GM20000 (cell line): ENCODE measurements at places on chromosomes 11 and 22.

DNA sequence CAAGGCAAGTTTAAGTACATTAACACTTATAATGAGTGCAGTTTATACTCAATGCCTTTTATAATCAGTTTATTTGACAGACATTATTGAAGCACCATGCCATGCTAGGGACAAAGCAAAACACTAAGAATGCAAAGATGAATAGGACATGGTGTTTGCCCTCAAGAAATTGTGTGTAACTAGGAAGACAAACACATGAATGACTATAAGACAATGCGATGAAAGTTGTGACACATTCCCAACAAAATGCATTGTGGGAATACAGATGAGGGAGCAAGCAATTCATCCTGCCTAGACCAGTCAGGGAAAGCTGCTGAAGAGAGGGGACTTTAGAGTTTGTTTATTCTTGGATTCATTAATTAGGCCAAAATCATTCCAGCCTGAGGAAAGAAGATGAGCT is 133.8 kb upstream of the TRPC6 start:
- DNase-seq: no peak

- peak; percentile 85 for DNase-seq
These were observed 540 bp downstream of the PPARA start for GRCh38 chr22:46150655-46151477.

GRCh38 chr11:119616586-119617339 is 112.2 kb downstream of the NECTIN1 start:
- no peak for DNase-seq

GRCh38 chr11:116547571-116547970 is 225.2 kb downstream of the BUD13 start:
- no peak for DNase-seq

- no peak for DNase-seq
These were observed 85.7 kb downstream of the AMOTL1 start for GRCh38 chr11:94853836-94854235.

DNA sequence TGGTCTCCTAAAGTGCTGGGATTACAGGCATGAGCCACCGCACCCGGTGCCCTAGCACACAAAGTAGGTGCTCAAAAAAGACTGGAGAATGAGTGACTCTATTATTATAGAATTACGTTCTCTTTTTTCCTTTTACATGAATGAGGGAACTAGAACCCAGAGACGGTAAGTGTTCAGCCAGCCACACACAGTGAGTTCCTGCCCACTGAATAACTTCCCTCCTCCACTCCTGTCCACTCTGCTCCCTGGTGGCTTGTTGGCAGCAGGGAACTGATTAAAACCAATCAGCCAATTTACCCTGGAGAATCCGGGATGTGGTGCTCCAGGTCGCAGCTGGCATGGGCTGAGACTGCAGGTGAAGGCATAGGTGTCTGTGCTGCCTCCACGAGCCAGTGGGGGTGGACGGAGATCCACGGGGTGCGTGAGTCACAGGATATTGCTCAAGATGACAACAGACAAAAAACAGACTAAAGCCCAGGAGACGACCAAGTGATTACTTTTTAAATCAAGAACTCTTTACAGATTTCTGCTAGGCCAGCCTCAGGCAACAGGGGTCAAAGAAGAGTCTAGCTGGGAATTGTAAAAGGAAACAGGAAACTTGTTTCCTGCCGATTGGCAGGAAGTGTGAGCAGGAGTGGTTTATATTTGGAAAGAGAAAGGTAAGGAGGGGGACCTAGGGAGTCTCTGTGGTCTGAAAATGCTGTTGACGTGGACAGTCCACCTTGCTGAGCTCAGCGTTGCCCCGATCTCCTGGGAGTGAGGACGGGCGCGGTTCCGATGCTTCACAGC is 95.2 kb upstream of the TP53I11 start:
- DNase-seq: no peak

DNA sequence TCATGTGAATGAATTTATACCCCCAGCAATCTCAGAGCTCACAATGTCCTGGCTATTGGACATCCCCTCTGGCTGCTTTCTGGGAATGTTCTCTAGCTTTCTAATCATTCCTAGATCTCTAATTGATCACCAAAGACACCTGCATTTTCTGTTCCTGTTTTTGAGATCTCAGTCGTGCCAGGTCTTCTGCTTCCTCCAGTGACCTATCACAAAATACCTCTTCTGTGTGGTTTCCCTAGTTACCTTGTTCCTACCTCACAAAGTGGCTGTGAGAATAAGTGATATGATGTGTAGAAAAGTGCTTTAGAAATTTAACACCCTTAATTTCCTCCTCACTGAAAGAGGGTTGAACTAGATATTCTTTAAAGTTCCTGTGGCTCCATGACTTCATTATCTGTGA is 92.2 kb downstream of the LUZP2 start:
- DNase-seq: no peak

GRCh38 chr11:127042445-127042844 is 41.9 kb upstream of the KIRREL3 start:
- DNase-seq: no peak

GRCh38 chr11:68678031-68678441 is 6.3 kb upstream of the GAL start:
- DNase-seq: no peak

DNA sequence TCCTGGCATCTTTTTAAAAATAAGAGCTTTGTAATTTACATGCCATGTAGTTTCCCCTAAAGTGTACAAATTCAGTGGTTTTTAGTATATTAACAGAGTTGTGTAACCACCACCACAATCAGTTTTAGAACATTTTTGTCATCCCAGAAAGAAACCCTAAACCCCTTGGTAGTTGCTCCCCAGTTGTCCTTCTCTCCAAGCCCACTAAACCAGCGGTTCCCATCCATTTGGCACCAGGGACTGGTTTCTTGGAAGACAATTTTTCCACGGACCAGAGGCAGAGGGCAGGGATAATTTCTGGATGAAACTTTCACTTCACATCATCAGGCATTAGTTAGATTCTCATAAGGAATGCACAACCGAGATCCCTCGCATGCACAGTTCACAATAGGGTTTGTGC is 22.6 kb downstream of the CABIN1 start:
- DNase-seq: no peak

DNA sequence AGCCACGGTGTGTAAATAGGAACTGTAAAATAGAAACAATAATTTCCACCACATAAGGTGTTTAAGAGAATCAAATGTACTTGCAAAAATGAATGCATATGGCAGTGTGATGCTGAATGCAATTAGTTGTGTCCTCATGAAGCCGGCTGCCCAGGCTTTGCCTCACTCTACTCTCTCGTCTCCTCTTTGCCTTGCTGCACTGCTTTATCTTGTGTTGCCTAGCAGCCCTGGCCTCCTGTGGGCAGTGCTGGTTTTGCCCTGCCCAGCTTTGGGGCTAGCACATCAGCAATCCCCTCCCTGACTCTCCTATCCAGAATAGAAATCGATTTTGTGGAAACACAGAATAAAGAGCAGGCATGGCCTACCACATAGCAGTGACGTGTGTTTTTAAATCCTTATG is 30.0 kb downstream of the LRRC32 start:
- no peak for DNase-seq

- DNase-seq: no peak
These were observed 17.4 kb downstream of the LMO2 start for GRCh38 chr11:33874433-33874832.

DNA sequence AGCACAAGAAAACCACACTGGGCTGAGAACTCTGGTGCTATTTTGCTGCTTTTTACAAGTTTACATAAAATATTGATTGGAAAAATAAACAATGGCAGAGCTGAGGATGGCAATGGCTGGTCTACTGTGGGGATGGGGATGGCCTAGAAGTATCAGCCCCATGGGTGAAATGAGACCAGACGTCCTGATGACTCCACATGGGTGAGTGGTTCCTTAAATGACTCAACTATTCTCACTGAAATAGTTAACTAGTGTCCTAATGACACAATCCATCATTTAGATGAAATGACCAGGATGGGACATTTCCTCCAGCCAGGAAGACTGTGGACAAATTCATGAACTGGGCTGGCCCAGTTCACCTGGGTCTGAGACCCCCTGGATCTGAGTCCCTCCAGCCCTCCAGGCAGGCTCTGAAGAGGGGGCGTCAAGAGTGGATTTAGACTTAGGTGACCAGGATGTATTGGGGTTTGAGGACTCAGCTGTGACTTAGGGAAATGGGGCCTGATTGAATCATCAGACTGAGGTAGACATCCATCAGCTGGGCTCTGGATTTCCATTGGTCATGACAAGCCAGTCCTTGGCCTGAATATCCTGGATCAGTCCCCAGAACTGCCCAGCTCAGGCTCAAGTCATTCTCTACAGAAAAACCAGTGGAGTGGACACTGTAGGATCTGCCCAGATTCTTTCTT is 98.2 kb upstream of the IGLL5 start:
- no peak for DNase-seq

GRCh38 chr11:95229993-95230809 is 801 bp downstream of the SESN3 start:
- DNase-seq: peak; percentile 16

- no peak for DNase-seq
These were observed 9.5 kb upstream of the TREH start for GRCh38 chr11:118688851-118689502.

DNA sequence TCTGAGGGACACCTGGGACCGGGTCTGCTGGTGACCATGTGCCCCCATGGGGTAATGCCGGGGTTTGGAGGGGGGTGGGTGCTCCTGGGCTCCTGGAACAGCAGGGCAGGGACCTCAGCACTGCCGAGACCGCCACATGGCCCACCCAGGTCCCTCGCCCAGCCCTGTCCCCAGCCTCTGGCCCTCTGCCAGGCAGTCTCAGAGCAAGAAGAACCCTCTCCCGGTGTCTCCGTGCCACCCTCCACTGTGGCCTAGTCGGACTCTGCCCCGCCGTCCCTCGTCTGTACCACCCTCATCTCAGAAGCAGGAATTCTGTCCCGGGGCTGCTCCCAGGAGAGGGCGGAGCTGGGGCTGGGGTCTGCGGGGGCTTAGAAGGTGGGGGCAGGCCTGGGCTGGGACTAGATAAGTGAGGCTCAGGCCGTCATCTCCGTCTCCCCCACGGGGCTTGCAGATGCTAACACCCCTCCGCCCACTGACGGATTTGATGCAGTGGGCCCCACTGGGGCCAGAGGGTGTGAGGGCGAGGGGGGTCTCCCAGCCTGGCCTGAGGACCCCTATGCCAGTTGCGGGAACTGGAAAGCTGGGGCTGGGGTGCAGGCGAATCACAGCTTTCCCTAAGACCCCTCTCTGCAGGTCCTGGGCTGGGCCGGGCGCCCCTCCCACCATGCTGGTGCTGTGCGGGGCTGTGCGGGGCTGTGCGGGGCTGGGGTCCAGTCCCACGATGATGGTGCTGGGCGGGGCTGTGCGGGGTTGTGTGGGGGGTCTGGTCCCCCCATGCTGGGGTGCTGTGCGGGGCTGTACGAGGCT is 1.1 kb downstream of the MUC5AC start:
- DNase-seq: peak; percentile 20

- DNase-seq: peak; percentile 34
These were observed 109.2 kb downstream of the CSNK2A3 start for GRCh38 chr11:11243590-11244469.

GRCh38 chr11:38446336-38446735 is 1848.3 kb upstream of the RAG2 start:
- DNase-seq: no peak

DNA sequence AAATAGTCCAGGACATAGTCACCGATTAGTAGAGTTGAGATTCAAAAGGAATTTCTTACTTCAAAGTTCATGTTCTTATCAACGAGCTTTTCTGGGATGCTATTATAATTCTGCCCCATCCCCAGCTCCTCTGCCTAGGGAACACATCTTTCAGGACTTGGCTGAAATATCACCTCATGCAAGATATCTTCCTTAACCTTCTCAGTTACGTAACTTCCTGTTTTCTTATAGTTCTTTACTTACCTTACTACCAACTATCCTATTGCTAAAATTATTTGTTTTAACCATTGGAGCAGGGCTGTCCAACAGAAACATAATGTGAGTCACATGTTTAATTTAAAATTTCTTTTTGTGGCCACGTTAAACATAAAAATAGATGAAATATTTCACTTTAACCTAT is 2.3 kb downstream of the NARS2 start:
- no peak for DNase-seq

GRCh38 chr11:46755962-46756361 is 36.9 kb downstream of the F2 start:
- no peak for DNase-seq

- DNase-seq: no peak
These were observed 118.3 kb upstream of the RCN1 start for GRCh38 chr11:31972623-31973022.

GRCh38 chr11:1502954-1503707 is 16.6 kb upstream of the MOB2 start:
- DNase-seq: no peak

GRCh38 chr11:128694618-128695481 is 978 bp downstream of the FLI1 start:
- DNase-seq: peak; percentile 53

GRCh38 chr22:24011735-24012068 is 598 bp downstream of the CABIN1 start:
- DNase-seq: no peak

GRCh38 chr11:134207538-134208239 is 16.1 kb downstream of the NCAPD3 start:
- no peak for DNase-seq

- no peak for DNase-seq
These were observed 118.5 kb downstream of the ELP4 start for GRCh38 chr11:31628111-31628510.

GRCh38 chr11:77619576-77620198 is 17.9 kb downstream of the CLNS1A start:
- peak; percentile 16 for DNase-seq

DNA sequence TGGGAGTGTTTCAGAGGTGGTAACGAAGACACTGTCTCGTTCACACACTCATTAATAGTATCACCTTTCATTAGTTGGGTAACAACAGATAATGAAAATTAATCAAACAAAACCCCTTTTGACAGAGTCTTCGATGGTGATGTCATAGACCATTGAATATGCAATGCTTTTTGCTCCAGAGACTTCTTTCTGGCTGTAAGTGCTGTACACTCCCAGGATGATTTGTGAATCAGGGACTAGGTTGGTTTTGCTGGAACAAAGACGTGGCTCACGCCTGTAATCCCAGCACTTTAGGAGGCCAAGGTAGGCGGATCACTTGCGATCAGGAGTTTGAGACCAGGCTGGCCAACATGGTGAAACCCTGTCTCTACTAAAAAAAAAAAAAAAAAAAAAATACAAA is 9.5 kb upstream of the RASSF10 start:
- DNase-seq: no peak

DNA sequence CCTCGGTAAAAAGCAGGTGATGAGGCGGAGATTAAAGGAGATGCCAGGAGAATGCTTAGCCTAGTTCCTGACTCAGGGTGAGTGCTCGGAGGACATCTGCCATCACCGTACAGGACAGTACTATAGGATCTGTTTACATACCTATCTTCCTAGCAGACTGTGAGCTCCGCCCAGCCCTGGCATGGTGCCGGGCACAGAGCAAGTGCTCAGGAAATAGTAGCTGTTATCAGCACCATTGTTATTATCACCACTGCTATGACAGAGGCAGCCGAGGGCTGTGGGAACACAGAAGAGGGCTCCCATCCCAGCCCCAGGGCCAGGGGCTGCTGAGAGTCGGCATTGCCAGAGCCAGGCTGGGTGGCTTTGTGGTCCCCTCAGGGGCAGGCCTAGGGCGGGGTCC is 642 bp upstream of the SEPTIN3 start:
- no peak for DNase-seq

- DNase-seq: no peak
These were observed 83.9 kb downstream of the RRAS2 start for GRCh38 chr11:14275076-14275475.
